Lower lobe of right lung (tissue), 2 donors: ENCODE measurements at places on chromosomes 5 and 9. TPM values are rescaled to one million over a fixed set of nuclear protein-coding genes. Genes with fewer than 3 reads are reported as not detected.

STC2 gene
- 10.8 TPM for total RNA-seq

DNA sequence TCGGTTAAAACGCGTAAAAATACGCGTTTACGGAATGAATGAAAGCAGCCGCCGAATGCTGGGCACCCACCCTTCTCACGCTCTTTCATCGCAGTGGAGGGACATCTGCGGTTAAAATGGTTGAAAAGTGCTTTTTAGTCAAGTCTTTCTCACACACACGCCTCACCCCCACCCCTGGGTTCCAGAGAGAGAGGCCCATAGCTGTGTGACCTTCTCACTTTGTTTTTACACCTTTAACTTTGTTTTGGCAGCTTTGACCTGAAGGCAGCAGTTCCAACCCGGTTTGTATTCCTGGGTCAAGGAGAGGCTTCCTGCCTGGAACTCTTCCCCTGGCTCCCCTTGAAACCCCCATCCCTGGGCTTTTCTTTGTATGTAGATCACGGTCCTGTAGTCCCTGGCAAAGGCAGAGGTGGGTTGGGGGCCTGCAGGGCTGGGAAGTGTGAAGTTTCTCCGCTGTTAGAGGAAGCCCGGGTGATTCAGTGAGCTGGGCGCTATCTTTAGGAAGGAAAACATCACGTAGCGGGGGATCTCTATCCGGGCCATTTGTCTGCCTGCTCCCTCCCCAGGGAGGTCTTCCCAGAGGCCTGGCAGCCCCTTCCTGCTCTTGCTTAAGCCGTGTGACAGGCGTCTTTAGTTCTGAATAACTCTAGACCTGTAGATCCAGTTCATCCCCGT is 29.6 kb downstream of the SPRY4 start:
- H3K27ac ChIP-seq, result no peak overlapping the region
- DNase-seq, result no peak
- H3K4me3 ChIP-seq, result no peak overlapping the region
- H3K4me1 ChIP-seq, result peaks cover 33% of the 10 kb centered on the region

DUSP1 gene
- 367 TPM for total RNA-seq

GRCh38 chr5:144812763-144813162 is 642.1 kb downstream of the KCTD16 start:
- H3K36me3 ChIP-seq, result no peaks in the 10 kb centered on the region
- no peak overlapping the region for H3K4me3 ChIP-seq
- no peak for DNase-seq
- no peaks in the 10 kb centered on the region for H3K4me1 ChIP-seq
- H3K27ac ChIP-seq, result no peak overlapping the region
- H3K27me3 ChIP-seq, result no peaks in the 10 kb centered on the region

SH3TC2 gene
- 0.92 TPM for total RNA-seq

- no peak overlapping the region for H3K27ac ChIP-seq
- H3K4me3 ChIP-seq, result no peak overlapping the region
- peaks cover 17% of the 10 kb centered on the region for H3K36me3 ChIP-seq
- no peaks in the 10 kb centered on the region for H3K4me1 ChIP-seq
- DNase-seq, result no peak
These were observed 65.5 kb downstream of the CCNH start for GRCh38 chr5:87347272-87347671.

PIP5K1B gene
- 35.9 TPM for total RNA-seq

GRCh38 chr9:122228568-122229484 is at the start of gene LHX6:
Gene LHX6 (minus strand): TSS chr9:122228957. CDS start chr9:122228740, 217 bp downstream.
- H3K27me3 ChIP-seq, result peaks cover 62% of the 10 kb centered on the region
- H3K27ac ChIP-seq, result no peak within 1 kb of the TSS
- peak within 1 kb of the TSS; percentile 50 for H3K4me3 ChIP-seq

DNA sequence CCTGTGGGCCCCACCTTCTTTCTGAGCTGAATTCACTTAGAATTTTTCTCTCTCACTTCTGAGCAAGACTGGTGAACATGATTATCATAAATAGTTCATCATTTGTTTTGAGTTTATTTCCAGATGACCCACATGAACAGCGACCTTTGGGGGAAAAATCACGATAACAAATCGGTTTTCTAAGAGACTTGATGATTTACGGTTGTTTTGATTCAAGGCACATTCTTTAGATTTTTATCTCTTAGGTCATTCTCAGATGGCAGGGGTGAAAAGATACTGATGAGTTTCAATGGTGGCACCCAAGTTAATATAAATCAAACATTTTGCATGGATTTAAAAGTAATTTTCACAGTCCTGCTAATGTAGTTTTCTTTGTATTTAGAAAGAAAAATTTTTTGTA is 95.1 kb downstream of the DMXL1 start:
- H3K27ac ChIP-seq, result no peak overlapping the region
- H3K4me1 ChIP-seq, result no peaks in the 10 kb centered on the region
- no peaks in the 10 kb centered on the region for H3K27me3 ChIP-seq
- peaks cover 26% of the 10 kb centered on the region for H3K36me3 ChIP-seq

- no peak overlapping the region for H3K27ac ChIP-seq
- no peaks in the 10 kb centered on the region for H3K4me1 ChIP-seq
- H3K27me3 ChIP-seq, result no peaks in the 10 kb centered on the region
- H3K4me3 ChIP-seq, result no peak overlapping the region
- DNase-seq, result no peak
These were observed 70.2 kb upstream of the ELL2 start for GRCh38 chr5:96031811-96032261.

CNTLN gene
- total RNA-seq, result 9.2 TPM

LCN6 gene
- total RNA-seq, result 2.9 TPM

NTRK2 gene
- total RNA-seq, result 7.7 TPM

DNA sequence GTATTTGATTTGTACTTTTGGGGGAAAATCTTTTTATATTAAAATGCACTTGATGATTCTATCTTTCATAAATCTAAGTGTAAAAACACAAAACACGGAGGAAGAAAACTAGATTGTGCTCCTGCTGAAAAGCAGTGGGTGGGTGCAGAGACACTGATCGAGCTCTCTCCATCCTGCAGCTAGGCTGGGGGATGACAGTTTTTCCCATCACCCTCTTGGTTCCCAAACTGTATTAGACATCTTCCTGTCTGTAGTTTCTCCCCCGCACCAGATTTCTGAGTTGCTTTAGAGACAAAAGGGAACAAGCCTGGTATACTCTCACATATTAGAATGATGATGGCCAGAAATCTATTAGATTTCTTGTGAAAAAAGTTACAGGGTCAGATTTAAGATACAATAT is 99.6 kb downstream of the FAM114A2 start:
- DNase-seq, result no peak
- no peaks in the 10 kb centered on the region for H3K36me3 ChIP-seq
- no peaks in the 10 kb centered on the region for H3K27me3 ChIP-seq
- no peak overlapping the region for H3K27ac ChIP-seq
- H3K4me3 ChIP-seq, result no peak overlapping the region
- H3K4me1 ChIP-seq, result no peaks in the 10 kb centered on the region

GRCh38 chr9:19116107-19116790 is 11.0 kb downstream of the PLIN2 start:
- peaks cover 18% of the 10 kb centered on the region for H3K4me1 ChIP-seq
- H3K36me3 ChIP-seq, result peaks cover 78% of the 10 kb centered on the region
- no peak overlapping the region for H3K27ac ChIP-seq
- DNase-seq, result no peak
- H3K4me3 ChIP-seq, result no peak overlapping the region

DNA sequence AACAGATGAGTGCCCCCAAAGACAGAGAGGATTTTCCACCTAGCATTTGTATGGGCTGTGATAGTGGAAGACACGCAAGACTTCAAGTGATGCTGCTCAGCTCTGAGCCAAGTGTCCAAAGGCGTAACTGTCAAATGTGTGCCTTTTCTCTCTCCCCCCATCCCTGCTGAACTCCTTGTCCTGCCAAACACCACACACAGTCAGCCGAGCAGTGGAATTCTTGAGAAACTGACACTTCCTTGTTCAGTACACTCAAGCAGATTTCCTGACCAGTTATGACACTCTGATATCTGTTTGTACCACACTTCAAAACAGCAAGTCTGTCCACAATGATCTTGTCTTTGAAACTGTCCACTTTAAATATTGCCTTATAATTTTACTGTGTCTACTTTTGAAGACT is 166.4 kb downstream of the PIK3R1 start:
- no peaks in the 10 kb centered on the region for H3K36me3 ChIP-seq
- H3K27me3 ChIP-seq, result no peaks in the 10 kb centered on the region
- H3K4me3 ChIP-seq, result no peak overlapping the region

GRCh38 chr5:173746047-173746646 is 129.7 kb upstream of the BOD1 start:
- H3K4me1 ChIP-seq, result peaks cover 13% of the 10 kb centered on the region
- DNase-seq, result no peak
- no peak overlapping the region for H3K4me3 ChIP-seq
- H3K36me3 ChIP-seq, result no peaks in the 10 kb centered on the region
- no peak overlapping the region for H3K27ac ChIP-seq

DNA sequence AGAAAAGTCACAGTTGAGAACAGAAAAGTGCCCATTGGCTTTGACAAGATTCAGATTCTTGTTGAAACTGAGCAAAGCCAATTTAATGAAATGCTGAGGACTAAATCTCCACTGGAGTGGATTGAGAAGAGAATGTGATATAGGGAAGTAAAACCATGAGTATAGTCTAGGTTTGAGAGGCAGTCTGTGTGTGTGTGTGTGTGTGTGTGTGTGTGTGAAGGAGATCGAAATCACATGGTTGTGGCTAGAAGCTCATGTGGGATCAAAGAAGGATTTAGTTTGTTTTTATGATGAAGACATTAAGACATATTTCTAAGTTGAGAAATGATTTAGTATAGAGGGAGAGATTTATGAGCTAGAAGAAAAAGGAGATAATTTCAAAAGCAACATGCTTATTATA is 275.7 kb upstream of the DAB2 start:
- no peak overlapping the region for H3K4me3 ChIP-seq
- H3K36me3 ChIP-seq, result no peaks in the 10 kb centered on the region
- DNase-seq, result no peak
- no peaks in the 10 kb centered on the region for H3K4me1 ChIP-seq
- no peaks in the 10 kb centered on the region for H3K27me3 ChIP-seq

DNA sequence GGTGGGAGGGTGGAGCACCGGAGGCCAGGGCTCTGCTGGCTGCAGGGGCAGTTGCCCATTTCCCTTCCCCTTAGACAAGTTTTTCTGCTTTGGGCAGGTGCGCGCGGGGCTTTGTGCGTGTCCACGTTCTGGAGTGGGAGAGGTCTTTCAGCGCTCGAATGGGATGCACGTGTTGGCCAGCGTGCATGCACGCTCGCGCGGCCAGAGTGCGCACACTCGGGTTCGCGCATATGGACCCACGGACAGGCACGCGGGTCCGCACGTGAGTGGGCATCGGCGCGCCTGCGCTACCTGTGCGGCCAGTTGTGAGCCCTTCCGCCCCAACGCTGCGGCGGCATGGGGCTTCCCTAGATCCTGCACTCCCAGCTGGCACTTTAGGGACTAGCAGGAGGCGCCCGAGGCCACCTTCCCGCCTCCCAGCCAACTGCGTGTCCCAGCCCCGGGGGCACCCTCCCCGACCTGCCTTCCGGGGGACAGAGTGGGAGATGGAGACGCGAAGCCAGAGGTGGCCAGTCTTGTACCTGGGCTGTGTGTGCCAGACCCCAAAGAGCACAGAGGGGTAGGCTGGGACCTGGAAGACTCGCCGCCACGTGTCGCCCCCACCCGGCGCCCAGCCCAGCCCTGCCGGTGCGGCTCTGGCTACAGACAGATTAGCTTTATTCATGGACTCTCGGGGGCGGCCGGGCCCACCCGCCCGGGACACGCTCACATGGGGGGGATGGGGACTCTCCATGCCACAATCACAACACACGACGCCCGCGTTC is 9.8 kb upstream of the GPRIN1 start:
- H3K36me3 ChIP-seq, result no peaks in the 10 kb centered on the region
- peaks cover 70% of the 10 kb centered on the region for H3K27me3 ChIP-seq
- DNase-seq, result no peak
- no peak overlapping the region for H3K4me3 ChIP-seq

- no peaks in the 10 kb centered on the region for H3K4me1 ChIP-seq
- no peaks in the 10 kb centered on the region for H3K36me3 ChIP-seq
These were observed 13.3 kb downstream of the HMMR start for GRCh38 chr5:163473635-163474243.

PCSK5 gene
- 18.1 TPM for total RNA-seq

MIGA2 gene
- total RNA-seq, result 21.2 TPM

DNA sequence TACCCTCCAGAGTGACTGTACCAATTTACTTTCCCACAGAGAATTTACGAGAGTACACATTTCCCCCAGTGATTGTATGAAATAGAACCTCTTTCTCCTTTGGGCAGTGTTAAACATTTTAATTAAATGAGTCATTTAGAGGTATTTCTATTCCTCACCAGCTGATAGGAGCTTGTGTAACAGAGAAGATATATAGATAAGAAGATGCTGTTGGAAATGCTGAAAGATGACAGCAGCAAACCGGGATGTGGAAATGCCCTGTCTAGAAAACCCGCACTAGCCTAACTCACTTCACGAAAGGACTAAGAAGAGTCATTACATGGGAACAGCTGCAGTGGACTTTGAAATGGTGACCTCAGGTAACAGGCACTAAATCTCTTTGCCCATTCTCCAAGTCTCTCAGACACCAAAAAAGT is 68.3 kb downstream of the LPAR1 start:
- DNase-seq, result no peak
- H3K27ac ChIP-seq, result no peak overlapping the region
- H3K36me3 ChIP-seq, result no peaks in the 10 kb centered on the region
- H3K4me3 ChIP-seq, result no peak overlapping the region
- no peaks in the 10 kb centered on the region for H3K27me3 ChIP-seq

NIPSNAP3A gene
- 25.6 TPM for total RNA-seq

AQP3 gene
- total RNA-seq, result 357 TPM

RASA1 gene
- 32.6 TPM for total RNA-seq

ESM1 gene
- total RNA-seq, result 0.68 TPM

IRX2 gene
- 52.1 TPM for total RNA-seq

DNA sequence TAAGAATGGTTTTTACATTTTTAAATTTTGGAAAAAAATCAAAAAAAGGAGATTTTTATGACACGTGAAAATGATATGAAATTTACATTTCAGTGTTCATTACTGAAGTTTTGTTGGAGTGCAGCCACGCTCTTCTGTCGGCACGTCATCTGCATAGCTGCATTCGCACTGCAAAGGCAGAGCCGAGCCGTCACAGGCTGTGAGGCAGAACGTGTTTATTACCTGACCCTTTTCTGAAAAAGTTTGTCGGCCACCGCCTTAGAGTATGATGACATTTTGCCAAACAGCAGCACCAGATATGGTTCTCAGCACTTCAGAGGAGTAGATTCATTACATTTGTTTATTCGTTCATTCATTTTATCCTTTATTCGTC is 24.1 kb downstream of the HRH2 start:
- H3K36me3 ChIP-seq, result no peaks in the 10 kb centered on the region
- peaks cover 23% of the 10 kb centered on the region for H3K27me3 ChIP-seq
- no peak for DNase-seq
- no peak overlapping the region for H3K4me3 ChIP-seq
- peaks cover 9% of the 10 kb centered on the region for H3K4me1 ChIP-seq

GRCh38 chr5:45491368-45491767 is 204.8 kb downstream of the HCN1 start:
- no peak overlapping the region for H3K4me3 ChIP-seq
- no peak for DNase-seq
- H3K27ac ChIP-seq, result no peak overlapping the region
- H3K4me1 ChIP-seq, result no peaks in the 10 kb centered on the region
- H3K27me3 ChIP-seq, result no peaks in the 10 kb centered on the region

- H3K27ac ChIP-seq, result no peak overlapping the region
- H3K27me3 ChIP-seq, result no peaks in the 10 kb centered on the region
- no peak for DNase-seq
- no peaks in the 10 kb centered on the region for H3K36me3 ChIP-seq
- no peak overlapping the region for H3K4me3 ChIP-seq
These were observed 324.1 kb upstream of the GRAMD2B start for GRCh38 chr5:126099077-126099476.
